ENCODE measurements at places on chromosomes 1 and 21.

GRCh38 chr1:187041104-187041503 lies 212.4 kb downstream of the PLA2G4A start:
- no peak for DNase-seq

DNA sequence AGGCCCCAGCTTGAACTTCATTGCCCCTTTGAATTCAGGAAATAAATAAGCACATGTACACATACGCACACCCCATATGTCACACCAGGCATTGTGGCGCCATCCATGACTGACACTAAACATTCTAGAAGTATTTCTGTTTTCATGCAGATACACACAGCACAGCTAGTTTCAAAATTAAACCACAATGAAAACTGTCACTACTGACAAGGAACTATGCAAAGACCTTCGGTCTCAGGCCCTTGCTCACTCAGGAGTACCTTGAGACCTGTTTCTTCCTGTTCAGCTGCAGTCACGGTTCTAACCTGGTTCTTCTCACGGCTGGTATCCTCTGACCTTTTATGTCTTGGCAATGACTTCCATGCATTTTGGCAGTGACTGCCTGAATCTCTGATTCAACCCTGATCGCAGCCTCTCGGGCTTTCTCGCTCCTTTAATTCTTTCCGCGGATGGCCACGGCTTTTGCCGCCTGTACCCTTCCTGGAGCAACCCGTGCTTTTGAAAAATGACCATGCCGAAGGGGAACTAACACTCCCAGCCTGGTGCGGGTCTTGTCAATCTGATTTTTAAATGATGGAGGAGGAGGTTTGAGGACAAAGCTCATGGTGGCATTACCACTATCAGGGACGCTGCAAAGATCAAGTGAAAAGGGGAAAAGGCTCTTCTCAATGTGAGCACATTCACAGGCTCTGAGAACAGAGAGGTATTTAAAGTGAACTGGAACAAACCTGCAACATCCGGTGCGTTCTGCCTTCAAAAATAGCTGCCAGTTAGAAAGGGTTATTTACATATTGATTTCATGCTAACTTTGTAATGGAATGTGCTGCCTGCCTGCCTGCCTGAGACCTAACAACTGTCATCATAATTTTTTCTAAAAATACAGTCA lies 384.6 kb downstream of the RRAGC start:
- DNase-seq: no peak

DNA sequence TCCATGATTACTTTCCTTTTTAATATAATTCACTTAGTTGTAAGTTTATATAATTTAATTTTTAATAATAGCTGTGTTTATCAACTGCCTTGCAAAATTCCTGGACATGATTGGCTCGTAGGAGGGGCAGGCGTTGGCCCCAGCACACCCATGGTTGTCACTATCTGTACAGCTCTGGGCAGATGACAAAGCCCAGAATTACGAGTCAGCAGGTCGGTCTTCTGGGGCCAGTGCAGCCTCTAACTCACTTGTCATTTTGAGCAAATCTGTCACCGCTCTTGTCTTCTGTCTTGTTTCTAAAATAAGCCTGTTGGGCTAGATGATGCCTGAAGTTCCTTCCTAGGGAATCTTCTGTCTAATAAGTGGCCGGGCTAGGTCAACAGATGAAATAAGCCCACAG lies 21.4 kb upstream of the LRRC38 start:
- no peak for DNase-seq

GRCh38 chr1:205504311-205505075 lies at the start of gene CDK18:
Gene CDK18, plus strand, starts transcription at chr1:205504669. Its CDS starts 18,499 bp downstream, at chr1:205523168.
- DNase-seq: peak; percentile 85

DNA sequence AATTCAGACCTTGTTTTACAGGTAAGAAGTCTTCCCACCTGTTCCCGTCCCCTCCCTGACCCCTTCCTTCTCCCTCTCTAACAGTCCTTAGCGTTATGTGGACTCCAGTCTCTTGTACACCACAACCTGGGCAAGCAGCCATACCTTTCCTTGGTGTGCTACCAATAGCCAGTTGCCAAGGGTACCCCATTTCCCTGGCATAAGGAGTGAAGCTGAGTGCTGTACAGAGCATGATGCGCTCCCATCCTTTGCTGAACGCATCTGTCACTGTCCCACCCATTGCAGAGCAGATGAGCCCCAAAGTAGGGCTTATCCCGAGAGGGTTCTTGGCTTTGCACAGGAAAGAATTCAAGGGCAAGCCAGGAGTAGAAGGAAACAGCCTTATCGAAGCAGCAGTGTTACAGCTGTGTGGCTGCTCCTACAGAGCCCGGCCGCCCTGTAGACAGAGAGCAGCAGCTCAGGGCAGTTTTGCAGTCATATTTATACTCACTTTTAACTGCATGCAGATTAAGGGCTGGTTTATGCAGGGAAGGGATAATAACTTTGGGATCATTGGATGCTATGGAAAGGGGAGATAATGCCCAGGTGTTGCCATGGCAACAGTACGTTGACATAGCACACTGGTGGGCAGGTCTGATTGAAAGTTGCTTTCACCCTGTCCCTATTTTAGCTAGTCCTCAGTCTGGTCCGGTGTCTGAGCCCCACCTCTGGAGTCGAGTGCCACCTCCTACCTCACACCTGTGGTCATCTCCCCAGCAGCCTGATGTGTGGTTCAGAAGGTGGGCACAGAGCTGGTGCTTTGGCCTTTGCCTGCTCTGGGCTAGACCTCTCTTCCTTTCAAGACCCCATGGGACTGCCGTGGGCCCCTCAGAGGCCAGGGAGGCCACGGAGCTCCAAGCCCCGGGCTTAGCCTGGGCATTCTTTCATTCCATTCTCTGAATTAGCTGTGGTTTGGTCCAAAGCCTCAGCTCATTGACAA lies 5.1 kb downstream of the FHAD1 start:
- no peak for DNase-seq

- no peak for DNase-seq
Observed at GRCh38 chr1:79773385-79773784, 766.9 kb upstream of the ADGRL4 start.

GRCh38 chr1:55632906-55633305 lies 417.7 kb upstream of the USP24 start:
- no peak for DNase-seq

GRCh38 chr1:54126271-54126815 lies 26.5 kb downstream of the CDCP2 start:
- DNase-seq: no peak

DNA sequence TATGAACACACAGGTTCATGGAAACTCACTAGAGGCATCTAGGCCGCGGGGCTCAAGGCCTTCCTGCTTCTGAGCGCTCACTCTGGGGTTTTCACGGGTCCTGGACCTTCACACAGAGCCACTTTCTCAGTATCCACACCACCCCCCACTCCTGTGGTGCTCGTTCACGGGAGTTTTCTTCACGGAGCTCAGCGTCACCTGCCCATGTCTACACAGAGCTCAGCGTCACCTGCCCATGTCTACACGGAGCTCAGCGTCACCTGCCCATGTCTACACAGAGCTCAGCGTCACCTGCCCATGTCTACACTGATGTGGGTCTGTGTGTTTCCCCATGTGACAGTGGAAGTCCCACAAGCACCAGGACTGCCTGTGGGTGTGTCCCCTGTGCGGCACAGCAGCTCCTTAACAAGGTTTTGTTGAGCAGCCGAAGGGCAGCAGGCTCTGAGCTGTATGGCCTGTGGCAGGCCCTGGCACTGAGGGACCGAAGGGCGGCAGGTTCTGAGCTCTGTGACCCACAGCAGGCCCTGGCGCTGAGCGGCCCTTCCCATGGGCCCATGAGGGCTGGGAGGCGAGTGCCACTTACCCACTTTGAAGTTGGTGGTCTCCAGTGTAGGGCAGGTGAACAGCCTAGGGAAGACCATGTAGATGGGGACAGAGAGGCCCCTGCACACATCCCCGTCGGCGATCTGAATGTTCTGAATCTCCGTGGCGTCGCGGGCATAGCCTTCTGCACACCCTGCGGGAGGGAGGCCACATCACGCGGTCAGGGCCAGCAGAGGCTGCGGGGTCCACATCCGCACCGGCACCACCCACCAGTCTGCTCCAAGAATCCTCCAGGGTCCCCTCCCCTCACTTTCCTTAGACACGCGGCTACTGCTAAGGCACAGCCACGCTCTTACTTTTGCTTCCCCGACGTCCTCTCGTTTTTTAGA lies 39.8 kb downstream of the VPS26C start:
- DNase-seq: no peak

DNA sequence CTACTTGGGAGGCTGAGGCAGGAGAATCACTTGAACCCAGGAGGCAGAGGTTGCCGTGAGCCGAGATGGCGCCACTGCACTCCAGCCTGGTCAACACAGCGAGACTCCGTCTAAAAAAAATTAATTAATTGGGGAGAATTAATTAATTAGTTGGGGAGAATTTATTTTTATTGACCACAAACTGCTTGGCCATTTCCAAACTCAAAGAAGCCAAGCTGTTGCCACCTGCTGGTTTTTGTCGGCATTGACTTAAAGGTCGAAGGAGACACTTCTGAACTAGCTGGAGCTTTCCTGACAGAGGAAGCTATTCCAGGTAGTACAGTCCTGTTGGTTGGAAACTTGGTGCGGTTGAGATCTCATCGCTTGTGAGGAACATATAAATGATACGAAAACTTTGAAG lies 13.1 kb downstream of the MAP1LC3C start:
- DNase-seq: peak; percentile 63

DNA sequence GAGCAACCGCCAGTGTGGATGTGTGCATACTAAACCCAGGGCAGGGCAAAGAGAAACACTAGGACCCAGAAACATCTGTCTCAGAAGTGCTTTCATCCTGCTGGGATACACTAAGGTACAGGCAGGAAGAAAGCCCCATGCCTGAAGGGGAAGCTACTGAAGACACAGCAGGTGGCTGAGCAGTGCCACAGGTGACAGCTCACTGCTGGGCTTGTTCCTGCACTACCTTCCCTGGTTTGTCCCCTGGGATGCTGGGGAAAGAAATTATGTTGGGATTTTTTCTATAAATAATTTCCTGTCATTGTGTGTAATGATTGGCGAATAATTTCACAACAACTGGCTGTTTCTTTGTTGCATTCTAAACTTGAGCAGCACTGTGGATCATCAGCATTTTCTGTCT lies 245.3 kb upstream of the RAB4A start:
- no peak for DNase-seq

GRCh38 chr1:227317011-227317451 lies 1.3 kb downstream of the CDC42BPA start:
- no peak for DNase-seq

- DNase-seq: no peak
Observed at GRCh38 chr1:14912839-14913481, 240.6 kb upstream of the TMEM51 start.

DNA sequence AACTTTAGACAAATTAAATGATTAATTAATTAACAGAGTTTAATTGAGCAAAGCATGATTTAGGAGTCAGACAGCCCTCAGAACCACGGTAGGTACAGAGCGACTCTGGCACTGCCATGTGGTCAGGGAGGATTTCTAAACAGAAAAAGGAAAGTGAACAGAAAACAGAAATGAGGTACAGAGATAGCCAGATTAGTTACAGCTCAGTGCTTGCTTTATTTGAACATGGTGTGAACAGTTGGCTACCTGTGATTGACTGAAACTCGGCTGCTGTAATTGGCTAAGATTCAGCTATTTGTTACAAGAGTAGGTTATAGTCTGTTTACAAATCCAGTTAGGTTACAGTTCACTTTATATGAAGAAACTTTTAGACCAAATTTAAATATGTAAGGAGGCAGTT lies 163.0 kb upstream of the TNR start:
- no peak for DNase-seq

GRCh38 chr1:10657088-10657847 lies 139.2 kb downstream of the CASZ1 start:
- no peak for DNase-seq

- DNase-seq: peak; percentile 16
Observed at GRCh38 chr1:64663668-64664067, 81.2 kb upstream of the RAVER2 start.
